ENCODE measurements at places on chromosomes 6 and 20.

- DNase-seq = no peak
Observed at GRCh38 chr6:127914240-127914639, 13.4 kb upstream of the THEMIS start.

- DNase-seq = no peak
Observed at GRCh38 chr6:13091192-13091591, 237.1 kb downstream of the TBC1D7 start.

- DNase-seq = no peak
Observed at GRCh38 chr6:106908386-106908840, 66.1 kb downstream of the CD24 start.

DNA sequence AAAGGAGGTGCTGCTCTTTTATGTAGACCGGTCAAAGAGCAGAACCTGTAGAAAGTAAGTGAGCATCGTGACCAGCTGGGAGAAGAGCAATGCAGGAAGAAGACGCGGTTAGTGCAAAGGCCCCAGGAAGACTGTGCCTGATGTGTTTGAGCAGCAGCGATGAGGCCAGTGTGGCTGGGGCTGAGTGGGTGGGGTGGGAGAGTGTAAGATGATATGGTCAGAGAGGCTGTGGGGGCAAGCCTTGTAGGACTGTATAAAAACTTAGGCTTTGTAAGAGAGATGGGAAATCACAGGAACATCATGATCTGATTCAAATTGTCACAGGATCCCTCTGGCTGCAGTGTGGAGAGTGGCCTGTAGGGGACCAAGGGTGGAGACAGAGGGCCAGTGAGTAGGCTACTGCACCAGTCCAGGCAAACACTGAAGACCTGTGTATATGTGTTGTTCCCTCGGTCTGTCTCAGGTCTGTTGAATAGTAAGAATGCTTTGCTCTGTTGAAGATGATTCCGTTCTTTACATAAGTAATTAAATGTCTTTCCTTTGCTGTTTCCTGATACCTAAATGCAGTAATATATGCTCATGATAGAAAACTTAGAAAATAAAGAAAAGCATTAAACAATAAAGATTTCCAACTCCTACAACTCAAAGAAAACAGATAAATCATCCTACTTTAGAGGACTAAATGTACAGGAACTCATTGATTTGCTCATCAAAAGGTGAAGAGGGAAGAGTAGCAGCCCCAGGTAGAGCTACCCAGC is 23.6 kb upstream of the WFDC2 start:
- peak; percentile 43 for DNase-seq

DNA sequence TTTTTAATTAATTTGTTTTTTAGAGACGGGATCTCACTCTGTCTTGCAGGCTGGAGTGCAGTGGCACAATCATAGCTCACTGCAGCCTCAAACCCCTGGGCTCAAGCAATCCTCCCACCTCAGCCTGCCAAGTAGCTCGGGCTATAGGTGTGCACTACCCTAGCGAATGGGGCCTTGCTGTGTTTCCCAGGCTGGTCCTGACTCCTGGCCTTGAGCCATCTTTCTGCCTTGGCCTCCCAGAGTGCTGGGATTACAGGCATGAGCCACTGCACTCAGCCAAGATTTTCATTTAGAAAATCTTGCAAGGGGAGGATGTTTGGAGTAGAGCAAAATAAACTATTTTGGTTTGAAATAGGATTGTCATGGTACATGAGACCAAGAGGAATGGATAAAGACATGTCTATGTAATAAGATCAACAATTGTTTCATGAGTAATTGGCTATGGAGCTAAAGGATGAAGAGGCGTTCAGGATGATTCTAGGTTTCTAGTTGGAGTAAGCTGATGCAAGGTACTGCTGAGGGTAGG is 237.8 kb downstream of the UST start:
- no peak for DNase-seq

DNA sequence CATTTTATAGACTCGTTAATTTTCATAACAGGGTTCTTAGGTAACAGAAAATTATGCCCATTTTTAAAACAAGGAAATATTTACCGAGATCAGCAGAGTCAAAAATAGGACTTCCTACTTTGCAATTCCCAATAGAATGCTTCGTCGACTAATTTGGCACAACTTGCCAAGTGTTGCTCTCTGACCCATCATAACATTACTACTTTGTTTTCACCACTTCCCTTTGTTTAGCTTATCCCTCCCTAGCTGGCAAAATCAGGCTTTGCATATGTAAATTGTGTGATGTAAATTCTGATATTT is 914 bp upstream of the RANBP9 start:
- peak; percentile 23 for DNase-seq

- DNase-seq = no peak
Observed at GRCh38 chr6:148791372-148791771, 44.5 kb downstream of the UST start.

DNA sequence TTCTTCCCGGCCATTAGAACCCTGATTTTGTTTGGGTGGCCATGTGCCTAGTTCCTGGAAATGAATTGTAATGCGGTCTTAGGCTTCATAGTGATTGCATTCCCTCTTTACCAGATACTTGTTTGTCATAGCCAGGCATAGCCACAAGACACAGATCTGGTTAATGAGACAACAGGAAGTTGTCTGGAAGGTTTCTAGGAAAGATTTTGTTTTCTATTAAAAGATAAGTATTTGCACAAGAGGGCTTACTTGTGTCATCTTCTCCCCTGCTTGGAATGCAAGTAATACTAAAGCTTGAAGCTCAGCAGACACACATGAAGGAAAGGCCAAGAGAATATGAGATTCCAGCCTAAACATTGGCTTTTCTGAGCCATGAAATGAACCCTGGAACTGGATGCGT is 12.9 kb downstream of the FARS2 start:
- no peak for DNase-seq

DNA sequence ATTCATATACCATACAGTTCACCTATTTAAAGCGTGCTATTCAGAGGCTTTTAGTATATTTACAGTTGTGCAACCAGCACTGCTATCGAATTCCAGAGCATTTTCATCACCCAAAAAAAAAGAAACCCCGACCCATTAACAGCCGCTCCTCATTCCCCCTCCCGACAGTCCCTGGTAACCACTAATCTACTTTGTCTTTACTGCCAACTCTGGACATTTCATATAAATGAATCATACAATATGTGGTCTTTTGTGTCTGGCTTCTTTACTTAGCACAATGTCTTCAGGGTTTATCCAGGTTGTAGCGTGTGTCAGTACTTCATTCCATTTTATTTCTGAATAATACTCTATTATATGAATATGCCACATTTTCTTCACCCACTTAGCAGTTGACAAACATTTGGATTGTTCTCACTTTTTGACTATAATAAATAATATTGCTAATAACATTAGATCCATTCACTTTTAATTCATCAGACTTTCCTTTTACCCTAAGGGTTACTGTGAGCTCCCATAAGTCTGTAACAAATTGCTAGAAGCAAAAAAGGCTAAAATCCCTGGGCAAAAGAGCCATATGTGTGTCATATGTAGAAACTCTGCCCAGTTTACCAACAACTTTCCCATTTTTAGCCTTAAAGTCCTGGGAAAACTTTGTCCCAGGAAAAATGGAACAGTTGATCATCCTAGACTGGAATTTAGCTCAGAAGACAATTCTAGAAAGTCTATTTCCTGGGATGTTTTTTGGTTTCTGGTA is 23.2 kb upstream of the ROS1 start:
- peak; percentile 82 for DNase-seq

GRCh38 chr6:132504757-132505156 is 8.2 kb downstream of the STX7 start:
- DNase-seq = no peak

DNA sequence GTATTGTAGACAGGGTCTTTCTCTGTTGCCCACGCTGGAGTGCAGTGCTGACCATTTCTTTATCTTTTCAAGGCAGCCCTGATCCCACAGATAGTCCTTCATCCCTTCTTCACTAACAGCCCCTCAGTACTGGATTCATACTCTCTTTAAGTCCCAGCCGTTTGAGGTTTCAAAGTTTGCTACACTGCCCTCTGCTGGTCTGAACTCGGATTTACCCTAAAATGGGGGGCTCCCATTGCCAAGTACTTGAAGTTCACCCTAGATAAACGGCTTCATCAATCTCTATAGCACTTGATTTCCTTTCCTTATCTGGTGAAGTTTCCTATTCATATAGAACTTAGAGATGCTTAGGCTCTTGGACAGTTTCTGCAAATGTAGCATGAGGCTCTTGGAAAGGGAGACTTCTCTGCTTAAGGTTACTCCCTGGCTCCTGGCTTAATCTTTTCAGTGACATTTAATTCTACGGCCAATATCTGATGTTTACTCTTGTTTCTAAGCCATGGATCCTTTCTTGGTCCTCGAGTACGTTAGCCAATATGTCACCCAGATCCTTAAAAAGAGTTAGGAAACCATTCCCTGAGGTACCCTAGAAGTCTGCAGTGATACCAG is 21.4 kb upstream of the PREP start:
- peak; percentile 19 for DNase-seq

GRCh38 chr20:11948806-11949205 is 31.1 kb downstream of the BTBD3 start:
- DNase-seq = no peak

GRCh38 chr20:39654171-39654570 is 692.0 kb downstream of the DHX35 start:
- DNase-seq = no peak

GRCh38 chr6:28008053-28008452 is 51.0 kb downstream of the OR2B6 start:
- DNase-seq = no peak

- peak; percentile 43 for DNase-seq
Observed at GRCh38 chr6:34065466-34066217, 80.2 kb downstream of the GRM4 start.

DNA sequence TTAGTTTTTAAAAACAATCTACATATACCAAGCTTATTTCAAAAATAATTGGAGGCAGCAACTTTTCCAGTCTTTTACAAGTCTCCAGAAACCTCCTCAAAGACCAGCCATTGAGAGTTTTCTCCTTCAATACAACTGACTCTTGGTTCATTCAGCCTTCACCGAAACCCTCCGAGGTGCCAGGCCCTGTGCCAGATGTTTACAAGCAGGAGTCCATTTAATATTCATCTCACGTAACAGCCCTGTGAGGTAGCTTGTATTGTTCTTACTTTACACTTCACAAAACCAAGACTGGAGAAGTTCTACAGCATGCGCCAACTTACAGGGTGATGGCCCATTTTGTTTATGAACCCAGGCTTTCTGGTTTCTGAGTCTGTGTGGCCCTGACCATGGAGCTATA is 5.5 kb upstream of the NEDD9 start:
- DNase-seq = no peak

GRCh38 chr6:146359131-146359530 is 184.5 kb upstream of the RAB32 start:
- no peak for DNase-seq

DNA sequence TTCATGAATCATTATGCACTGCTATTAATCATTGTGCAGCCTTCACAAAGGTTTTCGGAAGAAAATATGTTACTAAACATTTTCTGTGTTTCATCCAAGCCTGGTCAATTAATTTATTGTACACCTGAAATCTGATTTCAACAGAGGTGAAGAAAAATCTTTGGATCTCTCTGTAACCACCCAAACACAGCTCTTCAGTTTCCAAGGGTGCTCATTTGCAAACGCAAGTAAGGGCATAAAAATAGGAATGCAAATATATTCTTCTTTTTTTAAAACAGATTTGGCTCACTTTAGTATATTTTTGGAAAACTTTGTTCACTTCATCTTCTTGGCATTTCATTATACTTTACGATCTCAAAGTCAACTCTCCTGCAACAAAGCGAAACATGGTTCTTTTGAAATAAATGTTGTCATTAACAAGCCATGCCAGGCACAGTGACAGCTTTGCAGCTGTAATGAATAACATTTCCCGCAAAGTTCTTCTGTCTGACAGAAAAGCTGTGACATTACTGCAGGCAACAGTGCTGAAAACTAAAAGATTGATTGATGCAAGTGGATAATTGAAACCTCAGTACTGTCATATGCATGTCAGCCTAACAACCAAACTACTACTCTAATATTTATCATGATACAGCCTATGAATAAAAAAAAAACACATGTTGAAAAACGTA is 348.3 kb downstream of the FRK start:
- no peak for DNase-seq

DNA sequence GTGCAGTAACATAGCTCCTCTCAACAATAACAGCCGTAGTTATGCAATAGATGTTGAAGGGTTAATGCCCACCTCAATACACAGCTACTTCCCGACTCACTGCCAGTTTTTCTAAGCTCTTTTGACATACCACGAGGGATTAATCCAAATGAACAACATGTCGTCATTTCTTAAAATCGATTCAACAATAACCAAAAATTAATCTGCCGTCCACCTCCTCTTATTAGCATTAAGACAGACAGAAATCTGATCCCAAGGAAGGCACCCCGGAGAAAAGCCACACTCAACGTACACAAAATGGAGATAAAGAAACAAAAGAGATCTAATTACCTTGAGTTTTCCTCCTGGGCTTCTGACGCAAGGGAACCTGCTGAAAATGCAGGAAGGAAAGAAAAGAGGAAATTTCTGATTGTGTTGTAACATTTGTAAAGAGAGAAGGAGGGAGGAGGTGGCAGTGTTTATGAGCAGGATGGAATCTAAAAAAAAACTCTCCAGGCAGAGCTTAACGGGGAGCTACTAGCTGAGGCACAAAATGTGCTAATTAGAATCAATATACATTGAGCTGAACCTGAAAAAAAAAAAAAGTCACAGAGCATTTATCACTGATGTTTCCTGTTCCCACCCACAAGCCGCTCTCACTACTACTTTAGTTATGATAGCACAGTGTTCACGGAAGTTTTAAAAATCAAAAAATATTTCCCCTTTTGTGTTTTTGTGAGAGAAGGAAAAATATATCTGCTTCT is 109.3 kb downstream of the IPCEF1 start:
- DNase-seq = no peak

GRCh38 chr20:32319100-32319499 is 39.0 kb upstream of the ASXL1 start:
- DNase-seq = no peak

DNA sequence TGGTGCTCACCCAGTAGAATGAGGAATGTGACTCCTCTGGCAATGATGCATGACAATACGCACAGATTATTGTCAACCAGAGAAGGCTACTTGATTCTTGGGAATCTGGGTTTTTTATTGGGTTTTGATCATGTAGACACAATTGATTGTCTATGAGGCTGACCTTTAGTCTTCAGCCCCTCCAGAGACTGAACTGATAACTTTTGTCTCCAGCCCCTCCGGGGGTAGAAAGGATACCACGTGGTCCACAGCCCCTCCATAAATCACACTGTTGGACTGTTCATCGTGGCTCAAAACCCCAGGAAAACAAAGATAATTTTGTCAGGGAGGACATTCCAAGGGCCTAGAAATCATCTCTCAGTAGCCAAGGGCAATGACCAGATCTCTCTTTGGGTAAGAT is 57.5 kb upstream of the ADGRF5 start:
- DNase-seq = no peak
